ENCODE measurements at places on chromosomes 3 and 15. TPM values are rescaled to one million over a fixed set of nuclear protein-coding genes. Genes with fewer than 3 reads are reported as not detected.

The ITIH4 gene
- total RNA-seq = 10.7 TPM

The PCOLCE2 gene
- total RNA-seq = 6.0 TPM

The KNG1 gene
- 116 TPM for total RNA-seq

The KPNA1 gene
- 26.9 TPM for total RNA-seq

The ZMYND10 gene
- total RNA-seq = 3.9 TPM

The CXCR6 gene
- 0.12 TPM for total RNA-seq

The ERC2 gene
- total RNA-seq = 3.0 TPM

The NR1I2 gene
- total RNA-seq = 0.47 TPM

The TMEM108 gene
- 1.8 TPM for total RNA-seq

The CLDN16 gene
- total RNA-seq = 73.5 TPM

The C3orf49 gene
- not detected for total RNA-seq

The CCR8 gene
- total RNA-seq = not detected

The SNTN gene
- 0.12 TPM for total RNA-seq

The PIGB gene
- 11.3 TPM for total RNA-seq

The HHATL gene
- total RNA-seq = 9.0 TPM

The KIF7 gene
- 16.9 TPM for total RNA-seq

The VPS13C gene
- 87.5 TPM for total RNA-seq

The DHX36 gene
- 67.3 TPM for total RNA-seq

The SPATA16 gene
- not detected for total RNA-seq

The MITF gene
- total RNA-seq = 39.5 TPM

The EAF2 gene
- total RNA-seq = 16.2 TPM

The SKOR1 gene
- total RNA-seq = 0.29 TPM

The SEMA5B gene
- total RNA-seq = 21.7 TPM
